Dermis blood vessel endothelial cell (primary cell): ENCODE measurements at places on chromosomes 1 and 21. TPM values are rescaled to one million over a fixed set of nuclear protein-coding genes. Genes with fewer than 3 reads are reported as not detected.

DNA sequence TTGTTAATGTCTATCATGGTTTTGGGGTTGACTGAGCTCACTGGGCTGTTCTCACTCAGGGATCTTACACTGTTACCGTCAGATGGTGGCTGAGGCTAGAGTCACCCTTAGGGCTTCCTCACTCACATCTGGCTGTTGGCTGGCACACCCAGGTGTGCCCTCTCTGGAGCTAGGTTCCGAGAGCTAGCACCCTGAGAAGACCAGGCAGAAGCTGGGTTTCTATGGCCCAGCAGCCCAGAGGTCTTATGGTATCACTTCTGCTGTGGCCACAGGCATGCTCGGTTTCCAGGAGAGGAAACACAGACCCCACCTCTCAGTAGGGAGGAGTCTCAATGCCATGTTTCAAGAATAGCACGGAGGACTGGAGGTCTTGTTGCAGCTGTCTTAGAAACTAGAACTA lies 20.7 kb upstream of the KIF1B start:
- DNase-seq, result no peak

DNA sequence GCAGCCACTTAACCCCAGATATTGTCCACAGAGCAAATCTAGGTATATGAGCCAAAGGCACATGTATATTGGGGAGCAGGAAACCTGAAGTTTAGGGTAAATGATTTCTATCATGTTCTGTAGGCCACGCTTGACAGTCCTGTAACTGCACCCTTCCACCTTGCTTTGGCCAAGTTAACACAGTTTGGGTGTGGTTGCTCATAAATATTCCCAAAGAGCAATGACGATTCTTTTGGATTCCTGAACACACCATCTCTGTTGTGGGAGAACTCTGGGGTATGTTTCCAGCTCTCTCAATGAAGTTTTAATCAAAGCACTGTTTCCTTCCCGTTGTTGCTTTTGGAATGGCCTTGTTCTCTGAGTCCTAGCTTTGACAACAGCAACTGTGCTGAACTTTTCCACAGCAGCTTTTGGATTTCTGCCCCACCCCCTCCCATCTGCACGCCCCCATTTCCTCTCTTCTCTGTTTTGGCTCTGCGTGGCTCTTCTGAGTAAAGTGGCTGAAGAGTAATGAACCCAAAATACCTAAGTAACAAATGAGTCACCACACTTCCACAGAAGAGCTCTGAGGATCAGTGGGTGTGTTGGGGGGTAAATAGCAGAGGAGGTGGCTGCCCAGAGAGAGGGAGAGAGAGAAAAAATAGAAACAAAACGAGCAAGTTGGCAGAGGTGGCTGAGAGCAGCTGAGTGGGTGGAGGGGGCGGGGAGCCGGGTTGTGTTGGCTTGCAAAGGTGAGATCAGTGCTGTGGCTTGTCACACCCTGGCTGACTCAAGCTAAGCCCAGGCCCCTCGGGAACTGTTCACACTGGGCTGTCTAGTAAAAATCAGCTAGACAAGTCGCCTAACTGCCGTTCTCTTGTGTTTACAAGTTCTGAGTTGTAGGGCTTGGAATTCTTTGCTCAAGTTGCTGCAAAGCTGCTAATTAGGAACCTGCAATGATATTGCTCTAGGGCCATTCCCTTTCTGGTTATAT lies 26.9 kb upstream of the RAP1A start:
- peak; percentile 87 for DNase-seq

MX2 gene
- 0.19 and 0.85 TPM in 2 replicates for total RNA-seq

DNA sequence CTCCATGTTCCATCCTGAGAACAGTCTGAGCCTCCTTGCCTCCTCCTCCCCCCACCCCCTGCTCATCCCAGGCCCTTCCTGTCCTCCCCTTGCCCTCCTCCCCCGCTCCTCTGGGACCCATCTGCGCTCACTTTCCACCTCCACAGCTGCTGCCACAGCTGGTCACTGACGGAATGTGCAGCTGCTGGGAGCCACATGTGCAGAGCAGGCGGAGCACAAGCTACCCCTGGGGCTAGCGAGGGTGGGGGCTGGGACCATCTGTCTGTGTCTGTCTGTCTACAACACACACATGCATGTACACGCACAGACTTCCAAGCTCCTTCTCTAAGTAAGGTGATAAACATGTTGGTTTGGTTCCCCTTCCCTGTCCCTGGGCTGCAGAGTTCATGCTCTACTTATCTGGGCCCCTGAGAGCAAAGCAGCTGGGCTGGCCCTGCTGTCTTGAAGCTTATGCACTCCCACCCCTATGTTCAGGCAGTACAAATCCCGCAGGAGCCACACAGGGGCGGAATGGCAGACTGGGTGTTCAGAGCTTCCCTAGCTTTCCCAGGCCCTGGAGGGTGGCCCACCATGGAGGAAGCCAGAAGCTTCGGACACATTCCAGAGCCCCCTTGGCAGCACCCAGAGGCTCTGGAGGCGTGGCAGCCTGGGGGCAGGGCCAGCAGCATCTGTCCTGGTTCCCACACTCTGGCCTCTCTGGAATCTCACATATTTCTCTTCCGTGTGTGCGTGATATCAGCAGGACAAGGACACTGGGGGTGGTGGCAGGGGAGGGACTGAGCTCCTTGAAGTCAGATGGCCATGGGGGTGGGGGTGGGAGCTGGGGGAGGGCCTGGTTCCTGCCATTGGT lies 7.0 kb upstream of the HEYL start:
- DNase-seq, result no peak

GRCh38 chr1:206496131-206496793 lies 11.1 kb upstream of the RASSF5 start:
- no peak for DNase-seq

DNA sequence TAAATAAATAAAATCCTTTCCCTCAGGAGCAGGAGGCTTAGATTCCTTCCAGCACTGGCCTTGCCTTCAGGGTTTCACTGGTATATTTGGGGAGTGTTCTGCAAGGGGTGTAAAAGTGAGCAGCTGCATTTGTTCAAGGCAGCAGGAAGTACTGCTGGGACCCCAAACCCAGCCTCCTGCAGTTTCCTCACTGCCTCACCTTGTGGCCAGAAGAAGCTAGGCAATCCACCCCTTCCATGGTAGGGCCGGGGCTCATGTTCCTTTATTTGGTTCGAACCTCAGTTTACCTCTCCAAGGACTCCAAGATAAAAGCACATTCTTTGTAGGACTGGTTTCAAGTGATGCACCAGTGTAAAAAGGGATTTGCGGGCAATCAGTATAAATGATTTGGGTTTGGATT lies 21.0 kb upstream of the CFAP126 start:
- DNase-seq, result no peak

DNA sequence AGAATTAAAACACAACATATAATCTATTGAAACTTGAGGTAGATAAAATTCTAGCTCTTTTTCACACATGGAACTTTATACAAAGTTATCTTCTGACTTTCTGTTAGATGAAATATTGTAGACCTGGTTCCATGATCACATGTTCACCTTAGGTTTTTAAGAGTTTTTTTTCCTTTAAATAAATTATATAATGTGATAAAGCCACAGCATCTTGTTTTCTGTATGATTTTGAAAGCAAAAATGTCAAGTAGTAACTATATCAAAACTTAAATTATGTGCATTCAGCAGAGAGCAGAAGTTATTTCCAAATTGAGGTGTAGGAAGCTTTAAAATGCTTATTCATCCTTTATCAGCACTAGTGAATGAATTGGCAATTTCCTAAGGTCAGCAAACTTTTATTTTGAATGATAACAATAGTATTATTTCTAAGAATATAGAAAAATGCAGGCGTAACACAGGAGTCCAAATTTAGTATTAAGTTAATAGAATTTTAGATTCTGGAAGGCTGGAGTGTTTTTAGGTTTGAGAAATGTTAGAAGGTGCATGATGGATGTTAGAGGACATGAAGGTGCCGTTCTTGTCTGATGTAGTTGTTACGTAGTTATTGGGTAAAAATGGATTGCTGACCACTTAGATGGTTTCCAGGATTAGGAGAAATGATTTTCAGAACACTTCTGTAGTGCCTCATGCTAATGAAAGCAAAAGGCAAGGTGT lies 17.5 kb downstream of the BACH1 start:
- DNase-seq, result no peak

MYCL gene
- 0.17 and 0.28 TPM in 2 replicates for total RNA-seq

TEX38 gene
- 0.34 TPM in 1 of 2 replicates, not detected in the other for total RNA-seq

WNT3A gene
- not detected in 2 replicates for total RNA-seq

- DNase-seq, result no peak
Observed at GRCh38 chr1:168224991-168225390, 813 bp upstream of the SFT2D2 start.

GRCh38 chr21:23401278-23401677 lies 2206.0 kb downstream of the MRPL39 start:
- DNase-seq, result peak; percentile 24

CHODL gene
- 0.14 TPM in 1 of 2 replicates, not detected in the other for total RNA-seq

- peak; percentile 33 for DNase-seq
Observed at GRCh38 chr1:221164029-221164428, 284.8 kb downstream of the HLX start.

CNR2 gene
- total RNA-seq, result not detected in 2 replicates

DNA sequence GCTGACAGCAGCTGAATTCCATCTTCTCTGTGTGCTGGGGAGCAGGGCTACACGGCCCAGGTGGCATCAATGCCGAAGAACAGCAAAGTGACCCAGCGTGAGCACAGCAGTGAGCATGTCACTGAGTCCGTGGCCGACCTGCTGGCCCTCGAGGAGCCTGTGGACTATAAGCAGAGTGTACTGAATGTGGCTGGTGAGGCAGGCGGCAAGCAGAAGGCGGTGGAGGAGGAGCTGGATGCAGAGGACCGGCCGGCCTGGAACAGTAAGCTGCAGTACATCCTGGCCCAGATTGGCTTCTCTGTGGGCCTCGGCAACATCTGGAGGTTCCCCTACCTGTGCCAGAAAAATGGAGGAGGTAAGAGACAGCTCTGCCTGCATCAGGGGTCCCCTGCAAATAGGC lies 16.6 kb downstream of the SLC6A17 start:
- DNase-seq, result no peak

GRCh38 chr1:17197696-17198095 lies 7.2 kb upstream of the PADI1 start:
- DNase-seq, result no peak

PLA2G4A gene
- total RNA-seq, result 16.8 and 25.9 TPM in 2 replicates

GRCh38 chr1:176938375-176938774 lies 226.1 kb downstream of the ASTN1 start:
- no peak for DNase-seq

- peak; percentile 40 for DNase-seq
Observed at GRCh38 chr1:145985502-145986439, 10.6 kb downstream of the TXNIP start.

GRCh38 chr1:209885403-209886218 lies 52.4 kb upstream of the SYT14 start:
- no peak for DNase-seq

DNA sequence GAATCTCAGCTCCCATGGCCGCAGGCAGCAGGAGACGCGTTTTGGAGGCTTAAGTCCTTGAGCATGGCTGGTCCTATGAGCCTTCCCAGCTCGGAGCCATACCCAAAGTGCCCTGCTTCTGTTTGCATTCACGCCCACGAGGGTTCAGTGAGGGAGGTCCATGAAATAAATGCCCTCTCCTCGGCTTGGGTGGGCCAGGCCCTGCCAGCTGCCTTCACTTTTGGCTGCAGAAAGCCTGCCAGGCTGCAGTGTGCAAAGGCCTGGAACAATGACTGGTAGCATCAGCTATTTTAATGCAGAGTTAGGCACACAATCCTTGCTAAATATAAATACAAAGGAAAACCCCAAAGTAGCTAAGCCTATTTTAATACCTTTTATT lies 49.4 kb downstream of the H3-3A start:
- DNase-seq, result no peak

DNA sequence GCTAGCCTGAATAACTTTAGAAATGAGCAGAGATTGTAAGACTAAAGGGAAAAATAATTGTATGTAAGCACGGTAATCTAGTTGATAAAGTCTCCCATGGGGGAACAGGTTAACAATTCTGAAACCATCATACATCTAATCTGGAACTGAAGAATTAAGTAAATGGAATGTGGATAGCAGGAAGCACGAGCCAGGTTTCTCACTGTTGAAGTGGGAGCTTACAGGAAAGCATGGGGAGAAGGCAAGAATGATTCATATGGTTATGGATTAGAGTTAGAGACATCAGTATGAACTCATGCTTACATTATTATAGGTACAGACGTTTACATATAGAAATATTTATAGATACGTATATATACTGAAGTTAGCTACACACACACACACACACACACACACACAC lies 83.0 kb downstream of the LEPR start:
- peak; percentile 66 for DNase-seq

DNA sequence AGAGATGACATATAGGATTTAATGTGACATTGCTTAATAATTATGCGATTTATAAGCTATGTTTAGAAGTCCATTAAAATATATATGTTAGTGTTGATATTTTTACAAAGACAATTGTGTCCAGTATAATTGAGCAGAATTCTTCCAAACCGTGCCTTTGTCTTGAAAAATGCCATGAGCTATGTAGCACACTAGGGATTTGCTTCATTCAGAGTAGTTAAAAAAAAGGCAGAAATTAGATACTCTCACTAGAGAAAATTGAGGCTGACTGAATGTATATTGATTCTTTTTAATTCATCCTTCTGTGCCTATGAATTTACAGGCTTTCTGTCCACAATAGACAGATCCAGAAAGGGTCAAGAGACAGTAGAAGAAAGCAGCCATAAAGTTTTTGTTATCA lies 429.0 kb downstream of the NEGR1 start:
- no peak for DNase-seq

GRCh38 chr1:228721407-228721806 lies 13.9 kb upstream of the RHOU start:
- no peak for DNase-seq

DNA sequence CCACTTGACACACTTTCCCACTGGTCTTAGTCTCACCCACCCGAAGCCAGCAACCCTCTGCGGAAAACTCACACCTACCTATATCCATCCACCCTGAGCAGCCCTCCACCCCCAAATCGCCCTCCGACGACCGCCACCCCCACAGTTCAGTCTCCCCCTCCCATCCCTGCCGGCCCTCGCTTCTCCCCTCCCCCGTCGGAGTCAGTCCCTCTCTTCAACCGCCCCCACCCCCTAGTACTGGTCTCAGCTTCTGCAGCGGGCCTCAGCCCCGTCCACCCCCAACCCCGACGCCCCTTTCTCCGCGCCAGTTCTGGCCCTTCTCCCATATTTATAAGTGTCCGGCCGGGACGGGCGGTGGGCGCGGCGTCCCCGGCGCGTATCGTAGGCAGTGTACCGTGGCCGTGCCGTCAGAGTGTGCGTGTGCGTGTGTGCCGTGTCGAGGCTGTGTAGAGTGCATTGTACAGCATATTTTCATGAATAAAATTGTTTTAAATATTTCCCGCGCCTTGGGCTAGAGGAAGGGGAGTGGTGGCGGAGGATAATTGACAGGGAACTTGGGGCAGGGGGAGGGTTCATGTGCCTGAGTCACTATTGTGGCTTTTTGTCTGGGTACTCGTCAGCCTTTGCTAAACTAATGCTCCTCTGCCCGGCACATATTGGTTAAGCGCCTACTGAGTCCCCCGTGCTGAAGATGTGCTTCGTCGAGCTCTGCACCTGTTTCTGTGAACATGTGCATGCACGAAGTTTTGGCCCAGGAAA lies 22.0 kb downstream of the FOXO6 start:
- peak; percentile 45 for DNase-seq

DNA sequence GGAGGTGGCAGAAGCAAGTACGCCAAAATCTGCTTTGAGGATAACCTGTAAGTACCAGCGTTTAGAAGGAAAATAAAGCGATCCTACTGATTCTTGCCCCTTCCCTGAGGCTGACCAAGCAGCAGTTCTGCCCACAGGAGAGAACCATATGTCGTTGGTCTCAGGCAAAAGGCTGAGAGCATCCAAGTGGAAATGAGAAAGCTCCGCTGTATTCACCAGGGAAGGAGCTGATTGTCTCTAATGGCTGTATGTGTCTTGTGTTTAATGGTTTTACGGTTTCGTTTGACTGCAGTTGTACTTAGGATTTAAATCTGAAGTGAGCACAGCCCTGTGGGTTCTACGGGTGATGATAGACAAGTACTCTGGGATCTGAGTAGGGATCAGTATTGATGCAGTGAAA lies 21.9 kb downstream of the FAM3B start:
- no peak for DNase-seq

CR1 gene
- total RNA-seq, result not detected in 2 replicates
